ENCODE measurements at places on chromosomes 4 and X. TPM values are rescaled to one million over a fixed set of nuclear protein-coding genes. Genes with fewer than 3 reads are reported as not detected.

- no peak for DNase-seq
Measured at GRCh38 chr4:26062215-26062614, 148.2 kb downstream of the SMIM20 start.

GRCh38 chr4:103137446-103137827, 37.8 kb upstream of the BDH2 start:
- no peak for DNase-seq

DNA sequence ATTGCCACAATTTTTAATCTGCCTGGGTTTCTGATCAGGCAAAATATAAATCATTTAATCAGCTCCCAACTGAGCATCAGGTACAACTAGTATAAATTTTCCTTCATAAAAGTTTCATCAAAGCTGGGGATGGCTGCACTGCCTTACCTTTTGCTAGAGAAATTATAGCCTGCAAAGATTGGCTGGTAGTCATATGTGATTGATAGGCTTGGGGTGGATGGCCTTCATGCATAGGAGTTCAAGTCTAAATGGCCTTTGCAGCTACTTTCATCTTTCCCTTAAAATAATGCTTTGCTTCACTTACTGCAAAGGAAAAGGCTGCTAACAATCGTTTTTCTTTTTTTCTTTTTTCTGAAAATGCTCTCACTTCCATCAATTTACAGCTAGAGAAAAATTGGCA, 739.7 kb downstream of the CENPC start:
- no peak for DNase-seq

GRCh38 chrX:84729809-84730208, 227.6 kb upstream of the HDX start:
- peak; percentile 14 for DNase-seq

MAMLD1 gene
- 7.5 TPM for polyA plus RNA-seq

DNA sequence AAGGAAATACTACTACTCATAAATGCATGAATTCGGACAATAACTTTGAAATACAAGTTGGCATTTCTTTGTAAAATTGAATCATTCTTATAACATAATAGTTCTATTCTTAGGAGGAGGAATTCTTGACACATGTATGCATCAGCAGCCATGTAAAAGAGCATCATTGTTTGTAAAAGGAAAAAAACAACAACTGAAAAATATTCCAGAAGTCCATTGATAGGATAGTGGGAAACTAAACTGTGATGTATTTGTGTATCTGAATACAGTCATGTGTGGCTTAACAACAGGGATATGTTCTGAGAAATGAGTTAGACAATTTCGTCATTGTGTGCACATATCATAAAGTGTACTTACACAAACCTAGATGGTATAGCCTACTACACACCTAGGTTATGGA, 102.0 kb upstream of the SH3RF1 start:
- DNase-seq: no peak

DNA sequence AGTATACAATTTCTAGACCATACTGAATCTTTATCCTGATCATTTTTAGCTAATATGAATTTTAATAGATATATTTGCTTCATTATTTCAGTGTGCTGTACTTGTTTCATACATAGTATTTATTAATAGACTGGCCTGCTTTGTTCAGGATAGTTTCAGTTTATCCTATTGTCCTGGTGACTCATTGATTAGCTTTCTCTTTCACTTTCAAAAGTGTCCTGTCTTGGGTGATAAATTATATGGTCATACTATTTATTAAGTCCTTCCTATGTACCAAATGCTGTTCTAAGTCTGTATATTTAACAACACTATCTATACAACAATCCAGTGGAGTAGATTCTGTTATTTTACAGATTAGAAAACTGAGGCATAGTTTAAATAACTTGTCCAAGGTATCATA, 153.8 kb upstream of the RAPGEF2 start:
- DNase-seq: no peak

DNA sequence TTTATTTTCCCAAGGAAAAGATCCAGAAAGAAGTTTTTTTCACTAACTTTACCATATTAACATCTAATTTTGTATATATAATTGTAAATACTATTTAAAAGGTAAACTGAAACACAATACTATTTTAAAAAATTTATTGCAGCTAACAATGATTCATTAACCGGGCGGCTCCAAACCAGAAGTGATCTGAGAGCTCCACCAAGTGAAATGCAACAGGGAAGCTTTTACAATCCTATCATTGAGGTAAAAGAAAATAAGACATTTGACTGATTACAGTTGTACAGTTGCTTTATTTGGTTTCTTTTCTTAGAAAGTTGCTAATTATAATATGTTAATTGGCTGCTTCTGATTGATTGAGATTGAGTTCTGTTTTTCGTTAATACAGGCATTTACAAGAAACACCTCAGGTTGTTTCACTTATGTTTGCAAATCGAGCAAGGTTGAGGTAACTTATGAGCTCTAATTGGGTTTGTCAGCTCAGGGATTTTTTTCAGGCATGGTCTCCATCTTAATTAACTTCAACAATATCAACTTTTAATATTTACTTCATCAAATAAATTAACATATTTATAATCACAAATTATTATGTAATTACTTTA, 220.2 kb upstream of the UGT8 start:
- no peak for DNase-seq

GRCh38 chr4:189792924-189793618, 147.6 kb upstream of the FRG1 start:
- peak; percentile 88 for DNase-seq

DNA sequence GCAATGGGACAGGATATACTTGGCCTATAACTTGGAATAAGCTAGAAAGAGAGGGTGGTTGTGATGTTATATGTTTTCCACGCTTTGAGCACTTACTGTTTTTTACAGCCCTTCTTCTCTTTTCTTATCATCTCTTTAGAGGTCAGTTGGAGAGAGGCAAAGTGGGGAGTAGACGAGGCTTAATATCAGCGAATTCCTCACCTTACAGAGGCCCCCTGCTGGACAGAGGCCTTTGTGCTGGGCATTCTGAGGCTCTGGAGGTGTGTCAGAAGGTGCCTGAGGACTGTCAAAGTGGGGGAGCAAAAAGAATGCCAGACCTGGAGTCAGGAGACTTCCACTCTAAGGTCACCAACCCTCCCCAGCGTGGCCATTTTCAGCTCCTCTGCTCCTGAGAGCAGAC, 42.5 kb downstream of the MAMLD1 start:
- DNase-seq: no peak

DNA sequence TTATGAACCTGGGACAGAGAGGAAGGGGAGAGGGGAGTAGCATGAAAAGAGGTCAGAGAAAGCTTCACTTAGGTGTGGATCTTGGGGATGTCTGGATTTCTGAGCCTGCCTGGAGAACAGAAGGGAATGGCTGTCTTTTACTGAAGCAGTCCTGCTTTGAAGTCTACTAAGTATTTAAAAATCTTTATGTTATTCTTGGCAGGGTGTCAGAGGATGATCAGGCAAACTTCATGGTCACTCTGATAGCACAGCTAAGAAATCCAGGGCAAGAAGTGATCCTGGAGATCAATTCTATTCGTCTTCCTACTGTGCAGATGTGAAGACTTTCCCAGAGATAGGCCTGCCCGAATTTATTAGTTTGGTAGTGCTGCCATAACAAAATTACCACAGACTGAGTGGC, 464.4 kb upstream of the BOD1L1 start:
- DNase-seq: no peak

ARHGAP24 gene
- polyA plus RNA-seq: 110 TPM

GRCh38 chr4:7434766-7435150, at the start of gene PSAPL1:
Gene PSAPL1 (minus strand): TSS chr4:7434930. CDS start chr4:7434879, 51 bp downstream.
- no peak for DNase-seq

All from left kidney (tissue), 8 donors.